Liver (tissue), 10 donors: ENCODE measurements at places on chromosomes 16 and 17. TPM values are rescaled to one million over a fixed set of nuclear protein-coding genes. Genes with fewer than 3 reads are reported as not detected.

DNA sequence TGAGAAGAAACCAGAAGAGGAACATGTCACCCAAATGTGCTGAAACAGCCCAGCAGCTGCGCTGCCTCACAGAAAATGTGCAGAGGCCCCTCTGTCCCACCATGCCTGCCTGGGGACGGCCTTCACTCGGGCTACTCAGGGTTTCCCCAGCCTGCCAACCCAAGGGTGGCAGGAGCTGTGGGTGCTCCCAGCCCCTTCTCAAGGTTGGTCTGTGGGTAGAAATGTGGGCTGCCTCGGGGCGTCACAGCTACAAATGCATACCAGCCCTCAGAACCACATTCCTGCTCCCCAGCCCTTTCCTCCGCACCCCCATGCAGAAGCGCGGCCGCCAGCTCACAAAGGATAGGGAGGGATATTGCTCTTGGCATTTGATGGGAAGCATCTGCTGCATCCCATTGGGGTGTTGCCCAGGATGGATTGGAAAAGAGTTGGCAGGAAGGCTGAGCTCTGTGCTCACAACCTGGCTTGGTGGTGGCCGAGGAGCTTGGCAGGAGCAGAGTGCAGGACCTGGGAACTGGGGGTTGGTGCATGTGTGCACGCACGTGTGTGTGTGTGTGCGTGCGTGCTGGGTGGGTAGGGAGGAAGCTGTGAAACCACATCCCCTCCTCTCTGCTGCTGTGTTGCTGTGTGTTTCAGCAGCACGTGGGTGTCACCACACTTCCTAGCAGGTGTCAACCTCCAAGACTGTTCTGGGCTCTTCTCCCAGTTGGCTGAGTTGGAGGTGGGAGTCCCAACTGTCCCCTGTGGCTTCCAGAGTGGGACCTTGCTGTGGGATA lies 304.4 kb downstream of the SEC14L1 start:
- H3K27ac ChIP-seq, result peak overlapping the region; percentile 58
- peaks cover 24% of the 10 kb centered on the region for H3K4me1 ChIP-seq
- no peak for DNase-seq
- H3K4me3 ChIP-seq, result no peak overlapping the region
- no peaks in the 10 kb centered on the region for H3K27me3 ChIP-seq

- no peak for DNase-seq
- H3K4me1 ChIP-seq, result peaks cover 17% of the 10 kb centered on the region
- H3K27me3 ChIP-seq, result no peaks in the 10 kb centered on the region
- no peak overlapping the region for H3K27ac ChIP-seq
- no peak overlapping the region for H3K4me3 ChIP-seq
- no peaks in the 10 kb centered on the region for H3K36me3 ChIP-seq
These were observed 41.4 kb downstream of the FOXK2 start for GRCh38 chr17:82560802-82561428.

- no peaks in the 10 kb centered on the region for H3K4me1 ChIP-seq
- no peaks in the 10 kb centered on the region for H3K36me3 ChIP-seq
- H3K27me3 ChIP-seq, result no peaks in the 10 kb centered on the region
- no peak overlapping the region for H3K27ac ChIP-seq
- DNase-seq, result no peak
These were observed 19.3 kb downstream of the CACNG3 start for GRCh38 chr16:24275413-24275812.

GRCh38 chr17:74213861-74214391 lies 555 bp downstream of the TTYH2 start:
- peaks cover 5% of the 10 kb centered on the region for H3K36me3 ChIP-seq
- no peaks in the 10 kb centered on the region for H3K27me3 ChIP-seq
- DNase-seq, result no peak
- peaks cover 33% of the 10 kb centered on the region for H3K4me1 ChIP-seq
- H3K4me3 ChIP-seq, result peak overlapping the region; percentile 63

DNA sequence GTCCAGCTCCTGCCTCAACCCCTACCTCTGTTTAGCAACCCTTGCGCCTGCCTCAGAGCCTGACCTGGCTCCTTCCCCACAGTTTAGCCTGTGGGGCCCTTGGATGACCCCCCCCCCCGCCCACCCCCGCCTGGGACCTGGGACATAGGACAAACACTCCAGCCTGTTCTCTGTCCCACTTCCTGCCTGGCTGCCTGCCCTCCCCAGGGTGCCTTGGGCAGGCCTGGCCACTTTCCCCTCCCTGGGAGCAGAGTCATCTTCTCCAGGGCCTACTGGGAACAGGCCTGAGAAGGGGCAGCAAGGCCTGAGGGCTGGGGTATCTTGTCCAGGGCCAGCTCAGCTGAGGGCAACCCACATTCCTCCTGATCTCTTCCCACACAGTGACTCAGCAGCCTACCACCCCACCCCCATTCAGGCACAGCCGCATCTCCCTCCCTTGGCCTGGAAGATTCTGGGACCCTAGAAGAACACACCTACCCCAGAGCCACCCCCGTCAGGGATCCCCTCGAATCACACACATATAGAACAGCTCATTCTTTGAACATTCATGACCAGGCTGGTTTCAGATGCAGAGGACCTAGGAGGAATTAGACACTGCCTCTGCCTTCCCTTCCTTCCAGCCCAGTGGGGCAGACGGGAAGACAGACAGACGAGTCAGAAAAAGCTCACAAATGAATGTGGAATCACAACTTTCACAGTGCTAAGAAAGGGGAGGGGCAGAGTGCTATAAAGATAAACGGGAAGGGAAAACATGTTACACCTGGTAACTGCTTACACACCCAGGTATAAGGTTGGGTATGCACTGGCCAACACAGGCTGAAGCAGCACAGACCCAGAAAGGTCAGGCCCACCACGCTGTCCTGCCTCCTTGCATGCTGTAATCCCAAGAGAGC lies 6.0 kb downstream of the FHOD1 start:
- no peak for DNase-seq
- no peaks in the 10 kb centered on the region for H3K36me3 ChIP-seq
- H3K27me3 ChIP-seq, result no peaks in the 10 kb centered on the region

- H3K27ac ChIP-seq, result no peak overlapping the region
- H3K4me3 ChIP-seq, result no peak overlapping the region
- peaks cover 26% of the 10 kb centered on the region for H3K4me1 ChIP-seq
- no peak for DNase-seq
- no peaks in the 10 kb centered on the region for H3K27me3 ChIP-seq
- H3K36me3 ChIP-seq, result peaks cover 42% of the 10 kb centered on the region
These were observed 16.2 kb upstream of the IL17C start for GRCh38 chr16:88622125-88622524.

- H3K27ac ChIP-seq, result no peak overlapping the region
- H3K27me3 ChIP-seq, result no peaks in the 10 kb centered on the region
- no peaks in the 10 kb centered on the region for H3K4me1 ChIP-seq
- DNase-seq, result no peak
- no peak overlapping the region for H3K4me3 ChIP-seq
- H3K36me3 ChIP-seq, result peaks cover 66% of the 10 kb centered on the region
These were observed 42.8 kb downstream of the COG7 start for GRCh38 chr16:23410176-23410575.

GRCh38 chr16:83936581-83937165 lies 16.4 kb upstream of the OSGIN1 start:
- DNase-seq, result no peak
- H3K4me3 ChIP-seq, result no peak overlapping the region
- H3K4me1 ChIP-seq, result peaks cover 8% of the 10 kb centered on the region
- peaks cover 5% of the 10 kb centered on the region for H3K36me3 ChIP-seq
- H3K27me3 ChIP-seq, result no peaks in the 10 kb centered on the region

GRCh38 chr17:2051061-2051932 lies 3.6 kb upstream of the HIC1 start:
- peaks cover 8% of the 10 kb centered on the region for H3K4me1 ChIP-seq
- H3K27me3 ChIP-seq, result no peaks in the 10 kb centered on the region
- no peak for DNase-seq
- H3K4me3 ChIP-seq, result no peak overlapping the region
- no peaks in the 10 kb centered on the region for H3K36me3 ChIP-seq

DNA sequence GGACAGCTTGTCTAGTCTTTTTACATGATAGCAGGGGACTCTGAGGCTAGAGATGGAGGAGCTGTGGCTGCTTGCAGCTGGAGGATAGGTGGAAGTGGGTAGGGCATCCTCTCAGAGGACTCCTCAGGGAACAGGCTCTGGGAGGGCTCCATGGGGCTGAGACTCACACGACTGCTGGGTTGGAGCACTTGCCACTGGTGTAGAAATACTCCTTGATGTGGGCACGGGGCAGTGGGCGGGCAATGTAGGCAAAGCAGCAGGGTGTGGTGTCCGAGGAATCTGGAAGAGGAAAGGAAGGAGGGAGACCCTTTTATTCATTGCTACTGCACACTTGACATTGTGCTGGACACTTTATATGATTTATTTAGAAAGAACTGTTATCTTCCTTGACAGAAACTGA lies 1.8 kb downstream of the CCL5 start:
- H3K27me3 ChIP-seq, result no peaks in the 10 kb centered on the region
- no peak overlapping the region for H3K27ac ChIP-seq
- no peak overlapping the region for H3K4me3 ChIP-seq
- DNase-seq, result no peak
- H3K4me1 ChIP-seq, result no peaks in the 10 kb centered on the region

DNA sequence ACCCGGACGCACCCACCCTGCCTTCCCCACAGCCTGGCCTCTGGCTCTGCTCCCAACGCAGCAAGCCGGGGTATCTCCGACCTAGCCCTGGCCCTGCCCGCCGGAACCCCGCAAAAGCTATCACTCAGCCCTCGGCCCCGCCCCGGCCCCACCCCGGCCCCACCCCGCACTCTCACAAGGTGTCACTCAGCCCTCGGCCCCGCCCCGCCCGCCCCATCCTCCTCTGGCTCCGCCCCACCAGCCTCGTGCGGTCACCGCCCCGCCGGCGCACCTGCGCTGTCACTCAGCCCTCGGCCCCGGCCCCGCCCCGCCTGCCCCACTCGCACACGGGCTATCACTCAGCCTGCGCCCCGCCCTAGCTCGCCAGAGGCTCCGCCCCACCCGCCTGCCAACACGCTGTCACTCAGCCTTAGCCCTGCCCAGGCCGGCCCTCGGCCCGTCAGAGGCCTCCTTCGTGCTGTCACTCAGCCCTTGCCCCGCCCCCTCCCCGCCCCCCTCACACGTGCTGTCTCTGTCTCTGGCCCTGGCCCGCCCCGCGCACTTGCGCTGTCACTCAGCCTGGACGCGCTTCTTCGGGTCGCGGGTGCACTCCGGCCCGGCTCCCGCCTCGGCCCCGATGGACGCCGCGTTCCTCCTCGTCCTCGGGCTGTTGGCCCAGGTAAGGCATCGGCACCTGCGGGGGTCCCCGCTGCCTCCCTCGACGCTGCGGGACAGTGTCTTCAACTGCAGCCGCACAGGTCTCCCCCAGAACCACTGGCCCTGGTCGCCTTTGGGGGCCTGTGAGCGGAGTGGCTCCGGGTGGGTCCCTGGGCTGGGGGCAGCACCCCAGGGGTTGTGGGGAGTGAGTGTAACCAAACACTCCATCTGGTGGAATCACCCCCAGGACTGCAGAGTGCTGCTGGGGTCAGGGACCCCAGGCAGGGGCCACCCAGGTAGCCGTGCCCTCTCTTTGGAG lies at the start of gene CDH15:
Gene CDH15, plus strand, starts transcription at position 533 of the 955 bp plus-strand sequence. Its CDS starts 84 bp downstream, at position 617.
- H3K27me3 ChIP-seq, result peaks cover 3% of the 10 kb centered on the region
- H3K4me3 ChIP-seq, result no peak within 1 kb of the TSS
- DNase-seq, result peak; percentile 93
- no peaks in the 10 kb centered on the region for H3K36me3 ChIP-seq
- H3K4me1 ChIP-seq, result peaks cover 10% of the 10 kb centered on the region

DNA sequence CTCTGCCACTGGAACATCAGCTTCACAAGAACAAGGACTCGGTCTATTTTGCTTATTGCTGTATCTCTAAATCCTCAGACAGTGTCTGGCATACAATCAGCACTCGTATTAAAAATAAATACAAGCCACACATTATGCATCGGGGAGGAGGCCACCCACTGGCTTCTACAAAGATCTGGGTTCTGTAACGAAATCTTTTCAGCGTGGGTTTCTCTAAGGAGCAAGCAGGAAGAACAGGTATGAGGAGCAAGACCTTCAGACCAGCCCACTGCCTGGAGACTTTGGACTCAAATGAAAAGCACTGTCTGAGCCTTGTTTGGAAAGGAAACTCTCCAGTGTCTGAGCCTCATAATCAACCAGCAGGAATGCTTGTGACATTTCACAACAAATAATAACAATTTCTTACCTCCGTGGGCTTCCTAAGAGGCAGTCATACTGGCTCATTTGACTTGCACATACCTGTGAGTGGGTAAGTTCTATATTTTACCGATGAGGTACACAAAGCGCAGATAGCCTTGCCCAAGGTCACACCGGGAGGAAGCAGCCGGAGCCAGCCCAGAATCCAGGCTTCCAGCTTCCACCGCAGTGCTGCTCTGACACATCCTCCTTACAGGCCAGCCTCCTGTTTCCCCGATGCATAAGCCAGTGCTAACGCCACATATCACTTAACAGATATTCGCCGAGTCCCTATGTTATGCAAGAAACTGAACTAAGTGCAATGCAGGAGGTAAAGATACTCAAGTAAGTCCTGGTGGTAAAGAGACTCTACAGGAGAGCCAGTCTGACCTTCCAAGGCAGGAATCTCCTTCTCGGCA lies 118.6 kb upstream of the TNRC6C start:
- H3K4me1 ChIP-seq, result no peaks in the 10 kb centered on the region
- no peaks in the 10 kb centered on the region for H3K36me3 ChIP-seq
- H3K27ac ChIP-seq, result no peak overlapping the region

RAMP2 gene
- 2.9 TPM for total RNA-seq

- H3K27ac ChIP-seq, result no peak overlapping the region
- H3K4me3 ChIP-seq, result no peak overlapping the region
- H3K4me1 ChIP-seq, result peaks cover 24% of the 10 kb centered on the region
- H3K27me3 ChIP-seq, result no peaks in the 10 kb centered on the region
- no peak for DNase-seq
- no peaks in the 10 kb centered on the region for H3K36me3 ChIP-seq
These were observed 2.0 kb upstream of the KIFC3 start for GRCh38 chr16:57804111-57804837.

TSPOAP1 gene
- total RNA-seq, result 4.6 TPM

SBK1 gene
- total RNA-seq, result 0.05 TPM

- H3K27ac ChIP-seq, result no peak overlapping the region
- no peak for DNase-seq
- no peaks in the 10 kb centered on the region for H3K4me1 ChIP-seq
- no peaks in the 10 kb centered on the region for H3K27me3 ChIP-seq
- no peak overlapping the region for H3K4me3 ChIP-seq
These were observed 184.4 kb downstream of the MAF start for GRCh38 chr16:79415983-79416640.

DNA sequence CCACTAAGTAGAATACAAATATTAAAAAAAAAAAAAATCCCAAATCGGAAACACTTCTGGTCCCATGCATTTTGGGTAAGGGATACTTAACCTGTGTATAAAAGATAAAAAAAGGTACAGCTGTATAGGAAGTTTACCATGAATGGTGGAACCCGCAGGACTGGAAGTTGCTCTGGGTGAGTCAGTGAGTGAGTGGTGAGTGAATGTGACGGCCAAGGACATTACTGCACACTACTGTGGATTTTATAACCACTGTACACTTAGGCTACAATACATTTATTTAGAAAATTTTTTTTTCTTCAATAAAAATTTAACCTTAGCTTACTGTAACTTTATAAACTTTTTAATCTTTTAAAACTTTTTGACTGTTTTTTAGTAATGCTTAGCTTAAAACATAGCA lies 71.3 kb upstream of the BCAR1 start:
- H3K4me3 ChIP-seq, result no peak overlapping the region
- H3K27ac ChIP-seq, result no peak overlapping the region
- H3K36me3 ChIP-seq, result no peaks in the 10 kb centered on the region
- H3K27me3 ChIP-seq, result no peaks in the 10 kb centered on the region
- H3K4me1 ChIP-seq, result no peaks in the 10 kb centered on the region

GRCh38 chr16:49280105-49280741 lies 1.4 kb downstream of the CBLN1 start:
- no peak overlapping the region for H3K27ac ChIP-seq
- DNase-seq, result no peak
- H3K27me3 ChIP-seq, result peaks cover 24% of the 10 kb centered on the region
- no peak overlapping the region for H3K4me3 ChIP-seq
- H3K36me3 ChIP-seq, result no peaks in the 10 kb centered on the region

- peak overlapping the region; percentile 97 for H3K4me3 ChIP-seq
- H3K36me3 ChIP-seq, result no peaks in the 10 kb centered on the region
These were observed 538 bp upstream of the FCSK start for GRCh38 chr16:70453892-70454221.
